ENCODE measurements at places on chromosomes 2 and 18. TPM values are rescaled to one million over a fixed set of nuclear protein-coding genes. Genes with fewer than 3 reads are reported as not detected.
A peak's percentile ranks its signal among the peaks of the same experiment; 100 is the strongest.

- no peak for DNase-seq
- H3K27me3 ChIP-seq = no peaks in the 10 kb centered on the region
- no peaks in the 10 kb centered on the region for H3K36me3 ChIP-seq
- H3K27ac ChIP-seq = no peak overlapping the region
These were observed 17.2 kb upstream of the ASB1 start for GRCh38 chr2:238409341-238410199.

- no peak for DNase-seq
- no peak overlapping the region for H3K4me3 ChIP-seq
- H3K36me3 ChIP-seq = no peaks in the 10 kb centered on the region
- no peaks in the 10 kb centered on the region for H3K4me1 ChIP-seq
These were observed 62.8 kb downstream of the PDE11A start for GRCh38 chr2:178009813-178010212.

The ADAM23 gene
- 4.1 TPM for total RNA-seq

The EHD3 gene
- total RNA-seq = 5.8 TPM

The CHN1 gene
- total RNA-seq = 15.3 TPM

- no peaks in the 10 kb centered on the region for H3K27me3 ChIP-seq
- no peak for DNase-seq
- H3K36me3 ChIP-seq = no peaks in the 10 kb centered on the region
- H3K4me3 ChIP-seq = no peak overlapping the region
- no peak overlapping the region for H3K27ac ChIP-seq
- no peaks in the 10 kb centered on the region for H3K4me1 ChIP-seq
These were observed 69.1 kb downstream of the CWC22 start for GRCh38 chr2:179938026-179938425.

The B3GNT7 gene
- total RNA-seq = 30.3 TPM

The NOSTRIN gene
- 29.8 TPM for total RNA-seq

- no peak overlapping the region for H3K27ac ChIP-seq
- peaks cover 1% of the 10 kb centered on the region for H3K4me1 ChIP-seq
- DNase-seq = peak; percentile 49
- no peaks in the 10 kb centered on the region for H3K36me3 ChIP-seq
These were observed 5.1 kb upstream of the PAX8 start for GRCh38 chr2:113283704-113284284.

The SOWAHC gene
- total RNA-seq = 16.0 TPM

- no peaks in the 10 kb centered on the region for H3K27me3 ChIP-seq
- peaks cover 4% of the 10 kb centered on the region for H3K4me1 ChIP-seq
- no peak overlapping the region for H3K27ac ChIP-seq
- H3K36me3 ChIP-seq = no peaks in the 10 kb centered on the region
These were observed 84.9 kb downstream of the DGKD start for GRCh38 chr2:233439191-233439590.

- H3K4me3 ChIP-seq = no peak overlapping the region
- no peaks in the 10 kb centered on the region for H3K36me3 ChIP-seq
- no peaks in the 10 kb centered on the region for H3K4me1 ChIP-seq
- H3K27ac ChIP-seq = no peak overlapping the region
- no peaks in the 10 kb centered on the region for H3K27me3 ChIP-seq
These were observed 187.0 kb downstream of the CYRIA start for GRCh38 chr2:16478434-16479210.

- no peaks in the 10 kb centered on the region for H3K27me3 ChIP-seq
- no peak for DNase-seq
- H3K36me3 ChIP-seq = no peaks in the 10 kb centered on the region
- H3K4me1 ChIP-seq = no peaks in the 10 kb centered on the region
These were observed 116.3 kb upstream of the PGAP1 start for GRCh38 chr2:197042739-197043196.

GRCh38 chr2:159138642-159139182, 147.8 kb downstream of the WDSUB1 start:
- H3K4me1 ChIP-seq = peaks cover 14% of the 10 kb centered on the region
- H3K36me3 ChIP-seq = no peaks in the 10 kb centered on the region
- no peaks in the 10 kb centered on the region for H3K27me3 ChIP-seq
- H3K27ac ChIP-seq = no peak overlapping the region
- DNase-seq = no peak

DNA sequence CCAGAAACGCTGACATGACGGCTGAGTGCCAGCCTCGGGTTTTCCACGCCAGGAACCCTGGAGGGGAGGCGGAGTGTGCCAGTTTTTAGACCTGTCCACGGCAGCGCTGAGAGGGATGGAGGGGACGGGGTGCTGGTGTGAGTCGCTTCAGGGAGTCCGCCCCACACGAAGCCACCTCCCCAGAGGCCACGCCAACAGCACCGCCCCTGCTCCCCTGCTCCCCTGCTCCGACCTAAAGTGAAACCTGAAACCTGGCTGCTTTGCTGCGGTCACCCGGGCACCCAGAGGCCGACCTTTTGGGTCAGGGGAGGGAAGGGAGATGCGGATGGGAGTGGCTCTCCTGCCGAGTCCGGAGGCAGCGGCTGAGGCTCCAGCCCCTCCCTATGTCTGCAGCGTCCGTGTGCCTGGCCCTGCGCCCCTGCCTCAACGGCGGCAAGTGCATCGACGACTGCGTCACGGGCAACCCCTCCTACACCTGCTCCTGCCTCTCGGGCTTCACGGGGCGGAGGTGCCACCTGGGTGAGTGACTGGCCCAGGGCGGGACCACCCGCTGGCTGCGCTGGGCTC, 38.1 kb downstream of the SNED1 start:
- DNase-seq = no peak
- no peaks in the 10 kb centered on the region for H3K4me1 ChIP-seq
- H3K4me3 ChIP-seq = no peak overlapping the region

The VIT gene
- 2.9 TPM for total RNA-seq

DNA sequence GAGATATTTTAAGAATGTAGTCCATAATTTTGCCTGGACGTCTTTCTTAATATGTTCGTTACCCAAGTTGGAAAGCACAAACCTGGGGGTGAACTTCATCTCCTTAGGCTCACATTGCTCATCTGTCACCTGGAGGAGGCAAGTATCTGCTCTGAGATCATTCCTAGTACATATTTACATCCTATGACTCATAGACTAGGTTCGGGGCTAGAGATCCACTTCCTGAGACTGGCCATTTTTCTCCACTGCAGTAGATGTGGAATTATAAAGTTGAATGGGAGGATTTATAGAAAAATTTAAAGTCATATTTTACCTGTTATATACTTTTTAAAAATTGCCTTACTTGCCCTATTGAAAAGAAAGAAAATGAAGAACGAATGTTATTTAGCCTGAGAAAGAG, 77.5 kb upstream of the PROKR1 start:
- no peak for DNase-seq
- no peaks in the 10 kb centered on the region for H3K4me1 ChIP-seq
- no peak overlapping the region for H3K27ac ChIP-seq
- no peak overlapping the region for H3K4me3 ChIP-seq

- no peaks in the 10 kb centered on the region for H3K4me1 ChIP-seq
- H3K36me3 ChIP-seq = no peaks in the 10 kb centered on the region
These were observed 147.1 kb upstream of the BOD1L2 start for GRCh38 chr18:56999823-57000222.

Measured in ovary (tissue), 10 donors.